Stimulated activated CD4-positive, alpha-beta T cell treated with anti-CD3 and anti-CD28 coated beads, TNF-alpha, amount 100 ng/mL, for 24 hours (primary cell): ENCODE measurements at places on chromosomes 13 and 19.

DNA sequence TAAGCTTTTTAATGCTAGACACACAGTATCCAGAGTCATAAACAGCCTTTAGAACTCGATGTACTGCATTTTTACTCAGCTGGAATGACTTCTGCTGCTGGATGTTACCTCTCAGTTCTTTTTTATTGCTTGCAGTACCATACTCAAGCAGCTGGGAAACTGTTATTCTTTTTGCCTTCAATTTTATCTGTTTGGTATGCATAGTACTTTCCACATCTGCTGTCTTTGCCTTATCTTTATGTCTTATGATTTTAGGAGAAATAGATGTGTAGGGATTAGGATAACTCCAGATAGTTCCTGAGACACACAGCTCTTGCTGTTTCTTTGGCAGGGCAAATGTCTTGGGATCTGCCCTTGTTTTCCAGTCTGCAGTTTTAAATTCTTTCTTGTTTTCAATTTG lies 31.5 kb downstream of the TEX30 start:
- no peak for DNase-seq

DNA sequence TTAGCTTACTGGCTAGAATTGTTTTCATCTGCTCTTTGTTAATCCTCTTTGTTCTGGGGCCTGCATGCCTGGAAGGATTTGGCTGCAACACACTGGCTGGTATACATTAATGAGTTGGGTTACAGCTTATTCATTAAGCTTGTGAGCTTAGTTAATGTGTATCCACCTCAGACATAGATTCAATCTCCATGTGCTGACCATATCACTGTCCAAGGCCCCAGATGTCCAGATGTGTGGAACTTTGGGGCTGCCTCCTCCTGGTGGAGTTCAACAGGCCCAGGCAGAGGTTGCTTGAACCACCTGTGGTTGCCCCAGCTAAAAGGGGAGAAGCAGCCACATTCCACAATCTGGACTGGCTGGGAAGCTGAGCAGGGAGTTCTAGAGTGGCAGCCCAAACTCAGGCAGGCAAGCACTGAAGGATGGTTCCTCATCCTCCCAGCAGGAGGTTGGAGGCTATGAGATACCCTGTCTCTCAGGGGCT lies 5.4 kb downstream of the DIAPH3 start:
- DNase-seq = no peak

DNA sequence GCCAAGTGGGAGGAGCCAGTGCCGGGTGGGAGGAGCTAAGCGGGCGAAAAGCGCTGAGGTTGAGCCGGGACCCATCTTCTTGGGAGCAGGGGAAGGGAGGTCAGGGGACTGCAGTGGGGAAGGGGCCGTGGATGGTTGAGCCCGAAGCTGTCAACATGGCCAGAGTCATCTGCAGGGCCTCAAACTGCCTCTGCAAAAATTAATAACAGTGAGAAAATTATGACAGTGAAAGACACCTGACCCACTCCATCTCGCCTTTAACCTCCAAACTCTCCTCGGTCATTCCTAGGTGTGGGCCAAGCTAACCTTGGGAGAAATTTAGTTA lies 30.1 kb downstream of the ZNF557 start:
- DNase-seq = no peak

- DNase-seq = no peak
Observed at GRCh38 chr19:57317503-57317902, 2.8 kb upstream of the ZNF543 start.

DNA sequence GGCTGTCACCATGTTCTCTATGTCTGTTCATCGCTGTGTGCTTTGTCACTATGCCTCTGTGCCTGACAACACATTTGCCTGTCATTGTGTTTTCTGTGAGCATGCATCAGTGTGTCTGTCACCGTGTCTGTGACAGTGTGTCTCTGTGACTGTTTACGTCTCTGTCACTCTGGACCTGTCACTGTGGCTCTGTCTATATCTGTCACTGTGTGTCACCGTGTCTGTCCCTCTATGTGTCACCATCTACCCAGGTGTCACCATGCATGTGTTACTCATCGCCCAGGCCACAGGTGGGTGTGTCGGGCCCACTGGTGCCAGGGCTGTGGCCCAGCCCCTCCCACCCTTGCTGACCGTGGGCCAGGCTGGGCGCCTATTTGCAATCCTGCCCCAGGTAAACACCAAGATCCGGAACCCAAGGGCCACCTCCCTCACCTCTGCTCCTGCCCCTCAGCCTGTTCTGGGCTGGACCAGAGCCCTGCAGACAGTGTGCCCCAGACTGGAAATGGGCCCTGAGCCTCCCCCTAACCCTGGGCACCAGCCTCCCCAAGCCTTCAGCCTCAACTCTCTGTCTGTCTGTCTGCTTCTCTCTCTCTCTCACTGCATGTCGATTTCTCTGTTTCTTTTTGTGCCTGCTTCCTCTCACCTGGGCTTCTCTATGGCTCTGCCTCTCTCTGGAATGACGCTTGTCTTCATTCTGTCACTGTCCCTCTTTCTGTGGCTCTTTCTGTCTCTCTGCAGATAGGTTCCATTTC lies 7.7 kb downstream of the IRF2BP1 start:
- DNase-seq = no peak

GRCh38 chr13:113053801-113054604 lies 51.6 kb upstream of the F7 start:
- no peak for DNase-seq
